ENCODE measurements at places on chromosomes 4 and X.

GRCh38 chrX:154373340-154374306 lies 811 bp downstream of the FLNA start:
- peak; percentile 77 for DNase-seq

DNA sequence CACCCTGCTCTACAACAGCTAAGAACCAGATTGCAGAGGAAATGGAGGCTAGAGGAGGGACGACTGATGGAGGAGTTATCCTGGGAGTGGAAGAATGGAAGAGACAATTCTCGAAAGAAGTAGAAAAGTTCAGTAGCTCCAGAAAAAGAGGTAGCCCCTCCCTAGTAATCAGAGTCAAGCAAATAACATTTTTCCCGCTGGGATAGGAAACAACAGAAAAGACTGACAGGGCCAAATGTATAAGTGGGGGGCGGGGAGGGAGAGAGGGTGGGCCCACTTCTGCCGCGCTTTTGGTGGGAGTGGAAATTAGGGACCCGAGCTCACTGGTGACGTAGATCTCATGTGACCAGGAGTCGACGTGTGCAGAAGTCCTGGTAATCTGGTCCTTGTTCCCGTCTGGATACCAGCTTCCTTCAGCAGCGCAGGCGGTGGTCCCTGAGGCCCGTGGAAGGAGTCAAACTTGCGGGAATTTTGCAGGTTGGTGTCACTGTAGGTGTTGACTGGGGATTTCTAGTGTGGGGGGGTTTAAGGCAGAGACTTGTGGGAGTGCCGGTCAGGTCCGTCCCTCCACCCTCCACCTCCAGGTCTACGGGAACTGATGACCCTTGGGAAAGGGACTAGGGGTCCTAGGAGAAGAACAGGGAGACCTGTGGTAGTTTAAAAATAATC lies at the start of gene TCEAL9:
TCEAL9 (plus strand) TSS at position 377 of the 669 bp plus-strand sequence. CDS start 1,179 bp downstream, outside the sequence.
- no peak for DNase-seq

DNA sequence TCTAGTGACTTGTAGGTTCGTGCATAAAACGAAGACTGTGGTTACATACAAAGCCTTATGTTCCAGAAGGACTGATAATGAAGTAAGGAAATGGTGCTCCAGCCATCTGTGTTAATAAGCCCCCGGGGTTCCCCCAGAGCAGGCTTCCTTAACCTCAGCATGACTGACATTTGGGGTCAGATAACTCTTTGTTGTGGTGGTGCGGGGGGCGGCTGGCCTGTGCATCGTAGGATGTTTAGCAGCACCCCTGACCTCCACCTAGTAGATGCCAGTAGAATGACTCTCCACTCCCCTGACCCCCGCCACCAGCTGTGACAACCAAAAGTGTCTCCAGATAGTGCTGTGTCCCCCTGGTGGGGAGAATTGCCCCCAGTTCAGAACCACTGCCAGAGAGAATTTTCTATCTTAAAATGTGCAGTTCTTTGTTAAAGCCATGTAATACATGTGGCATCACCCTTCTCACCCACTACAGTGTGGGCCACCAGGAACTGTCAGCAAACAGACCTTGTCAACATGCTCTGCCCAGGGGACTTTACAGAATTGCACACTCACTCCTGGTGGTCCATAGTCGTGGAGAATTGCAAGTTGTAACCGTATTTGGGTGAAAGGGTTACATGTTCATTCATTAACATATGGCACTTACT lies 7.5 kb downstream of the SH3KBP1 start:
- DNase-seq, result no peak

DNA sequence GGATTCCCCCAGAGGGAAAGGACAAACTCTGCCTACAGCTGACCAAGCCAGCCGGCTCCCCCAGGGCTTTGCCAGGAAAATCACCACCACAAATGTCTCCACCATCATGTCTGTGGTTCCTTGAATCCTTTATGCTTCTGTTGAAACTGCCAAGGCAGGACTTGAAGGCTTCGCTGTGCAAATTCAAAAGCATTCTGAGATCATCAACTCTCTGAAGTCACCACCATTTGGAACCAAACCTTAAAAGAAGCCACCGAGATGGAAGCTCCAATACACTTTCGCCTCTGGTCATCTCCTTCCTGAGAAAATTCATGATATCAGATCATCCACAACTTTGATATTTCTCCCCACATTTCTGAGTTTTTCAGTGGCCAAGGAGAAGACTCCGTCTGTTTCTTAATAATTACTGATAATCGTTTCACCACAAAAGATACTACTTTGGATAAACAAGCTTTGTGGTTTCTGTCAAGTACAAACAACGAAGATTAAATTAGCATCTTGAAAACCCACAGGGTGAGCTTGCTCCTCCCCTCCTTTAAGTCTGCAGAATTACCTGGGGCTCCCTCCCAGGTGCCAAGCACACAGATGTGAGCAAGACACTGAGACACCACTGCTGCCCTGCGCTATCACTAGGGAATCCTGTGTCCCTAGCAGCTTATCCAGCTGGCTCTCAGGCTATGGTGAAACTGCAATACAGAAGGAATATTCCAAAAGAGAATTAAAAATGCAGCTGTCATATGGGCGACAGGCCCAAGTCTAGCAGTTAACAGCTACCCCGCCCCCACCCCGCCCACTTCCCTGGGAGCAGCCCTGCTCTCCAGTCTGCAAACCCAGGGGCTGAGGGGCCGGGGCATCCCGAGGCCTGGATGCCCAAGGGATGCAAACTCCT lies 125.0 kb upstream of the TBL1X start:
- no peak for DNase-seq

DNA sequence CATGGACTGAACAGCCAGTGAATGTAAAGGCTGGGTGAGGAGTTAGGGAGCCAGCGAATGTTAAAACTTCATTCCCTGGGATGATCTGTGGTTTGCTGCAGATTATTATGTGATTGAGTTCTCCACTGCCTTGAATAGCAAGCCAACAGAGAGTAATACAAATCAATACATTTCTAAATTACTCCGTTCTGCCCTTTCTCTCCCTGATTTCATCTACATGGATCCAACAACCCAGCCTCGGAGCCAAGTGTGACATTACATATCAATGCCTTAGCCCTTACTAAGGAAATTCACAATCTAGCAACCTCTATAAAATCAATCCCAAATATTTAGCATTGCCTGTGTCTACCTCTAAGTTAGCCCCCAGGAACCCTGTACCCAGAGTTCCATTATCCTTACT lies 11.0 kb downstream of the HSD17B13 start:
- no peak for DNase-seq

GRCh38 chr4:76055016-76055415 lies 19.1 kb upstream of the CXCL11 start:
- no peak for DNase-seq

DNA sequence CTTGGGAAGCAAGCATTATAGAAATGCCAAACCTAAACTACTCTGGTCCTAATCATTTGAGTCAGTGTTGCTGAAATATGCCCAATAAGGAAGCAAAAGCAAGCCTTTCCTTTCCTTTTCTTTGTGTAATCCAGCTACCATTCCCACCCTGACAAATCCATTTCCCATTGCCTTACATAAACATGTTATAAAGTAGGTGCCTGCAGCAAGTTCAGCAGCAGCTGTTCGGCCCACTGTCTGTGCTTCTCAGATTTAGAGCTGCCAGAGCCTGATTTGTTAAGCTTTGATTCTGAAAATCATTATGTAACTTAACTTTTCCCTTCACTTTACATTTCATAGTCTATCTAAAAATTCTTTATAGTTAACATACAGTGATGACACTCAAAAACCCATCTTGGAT lies 148.6 kb downstream of the EPHA5 start:
- no peak for DNase-seq

DNA sequence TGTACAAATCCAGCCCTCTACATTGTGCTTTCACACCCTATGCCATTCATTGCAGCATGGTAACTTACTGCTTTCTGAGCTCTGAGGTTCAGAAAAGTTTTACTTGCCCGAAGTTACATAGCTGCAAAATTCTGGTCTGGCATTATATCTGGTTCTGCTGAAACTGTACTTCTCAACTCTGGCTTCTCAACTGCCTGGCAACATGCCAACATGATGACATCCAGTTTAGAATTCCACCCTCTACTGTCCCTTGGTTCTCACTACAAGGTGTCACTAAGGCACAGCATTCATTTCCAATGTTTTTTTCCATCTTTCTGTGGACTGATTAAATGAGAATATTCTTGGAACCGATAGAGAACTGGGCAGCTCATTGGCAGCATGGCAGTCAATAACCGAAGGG lies 242.9 kb upstream of the PRPS2 start:
- no peak for DNase-seq

- no peak for DNase-seq
Observed at GRCh38 chrX:17012465-17012864, 66.0 kb downstream of the REPS2 start.

- no peak for DNase-seq
Observed at GRCh38 chr4:64903986-64904385, 494.7 kb upstream of the TECRL start.

DNA sequence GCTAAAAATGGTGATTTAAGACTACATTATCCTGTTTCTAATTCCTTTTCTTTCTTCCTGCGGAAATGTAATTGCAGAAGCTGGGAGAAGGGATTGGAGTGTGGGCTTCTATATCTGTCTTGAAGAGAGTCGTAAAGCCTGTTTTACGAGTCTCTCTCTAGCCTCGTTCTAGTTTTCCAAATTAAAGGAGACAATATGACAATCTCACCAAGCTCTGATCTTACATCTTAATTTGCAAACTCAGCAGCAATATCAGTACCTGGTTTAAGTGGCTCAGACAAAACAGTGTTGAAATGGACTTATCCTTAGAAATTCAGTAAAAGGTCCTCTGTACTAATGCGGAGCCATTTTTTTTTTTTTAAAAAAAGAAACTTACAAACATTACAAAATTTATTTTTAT lies 349.5 kb upstream of the HAND2 start:
- no peak for DNase-seq

DNA sequence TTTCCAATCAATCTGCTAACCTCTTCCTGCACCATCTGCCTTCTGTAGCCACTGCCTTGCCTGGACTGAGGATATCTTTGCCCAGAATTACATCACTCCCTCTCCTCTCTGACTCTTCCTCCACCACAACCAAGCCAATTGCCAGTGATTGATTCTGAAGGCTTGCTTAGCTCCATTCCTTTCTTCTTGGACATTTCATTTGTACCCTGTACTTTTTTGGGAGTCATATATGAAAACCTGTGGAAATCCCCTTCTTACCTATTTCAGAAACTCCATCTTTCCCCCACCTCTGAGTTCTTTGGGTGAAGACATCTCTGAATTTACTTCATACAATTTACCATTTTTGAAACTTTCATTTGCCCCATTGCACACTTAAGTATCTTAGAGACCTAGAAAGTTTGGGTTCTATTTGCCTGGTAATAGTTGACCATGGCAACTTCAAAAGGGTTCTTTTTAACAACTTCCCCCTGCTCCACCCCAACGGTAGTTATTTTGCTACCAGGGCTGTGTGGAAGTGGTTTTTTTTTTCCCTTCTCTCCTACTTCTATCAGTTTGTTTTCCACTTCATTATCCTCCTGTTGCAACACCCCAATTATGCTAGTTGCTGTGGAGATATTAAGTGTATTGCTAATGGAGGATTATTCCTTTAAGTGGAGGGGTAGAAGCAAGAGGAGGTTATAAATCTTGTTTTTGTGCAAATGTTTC lies 14.3 kb downstream of the SGMS2 start:
- no peak for DNase-seq

GRCh38 chr4:48467891-48468290 lies 15.3 kb upstream of the SLC10A4 start:
- no peak for DNase-seq

DNA sequence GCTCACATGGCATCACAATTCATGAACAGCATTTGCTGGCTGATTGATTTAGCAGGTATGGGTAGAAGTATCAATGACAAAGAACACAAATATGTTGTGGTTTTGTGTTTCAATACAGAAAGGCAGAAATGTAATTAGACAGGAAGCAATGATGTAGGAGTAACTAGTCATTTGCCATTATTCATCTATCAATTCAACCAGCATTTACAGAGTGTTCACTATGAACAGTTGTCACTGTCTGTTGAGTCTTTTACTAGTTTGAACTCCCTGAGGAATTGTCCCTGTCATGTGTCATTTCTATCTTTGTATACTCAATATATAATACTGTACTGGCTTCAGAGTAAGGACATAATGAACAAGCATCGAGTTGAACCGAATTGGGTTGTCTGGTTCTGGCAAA lies 51.5 kb upstream of the ARHGAP24 start:
- no peak for DNase-seq

DNA sequence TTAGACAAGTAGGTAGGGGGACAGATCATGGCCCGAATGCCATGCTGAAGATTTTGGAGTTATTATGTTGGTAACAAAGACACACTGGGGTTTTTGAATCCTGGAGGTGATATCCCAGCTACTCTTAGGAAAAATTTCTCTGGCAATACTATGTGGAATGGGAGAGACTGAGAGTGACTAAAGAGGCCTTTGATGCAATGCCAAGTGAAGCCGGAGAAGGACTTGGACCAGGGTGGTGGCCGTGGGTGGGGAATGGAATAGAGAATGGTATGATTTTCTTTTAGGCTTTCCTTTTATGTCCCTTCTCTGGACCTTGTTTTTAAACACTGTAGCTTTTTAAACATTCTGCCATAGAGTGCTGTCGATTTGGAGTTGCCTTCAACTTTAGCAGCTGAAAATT lies 141.6 kb downstream of the DCLK2 start:
- no peak for DNase-seq

- no peak for DNase-seq
Observed at GRCh38 chrX:13223868-13224567, 95.8 kb downstream of the ATXN3L start.

DNA sequence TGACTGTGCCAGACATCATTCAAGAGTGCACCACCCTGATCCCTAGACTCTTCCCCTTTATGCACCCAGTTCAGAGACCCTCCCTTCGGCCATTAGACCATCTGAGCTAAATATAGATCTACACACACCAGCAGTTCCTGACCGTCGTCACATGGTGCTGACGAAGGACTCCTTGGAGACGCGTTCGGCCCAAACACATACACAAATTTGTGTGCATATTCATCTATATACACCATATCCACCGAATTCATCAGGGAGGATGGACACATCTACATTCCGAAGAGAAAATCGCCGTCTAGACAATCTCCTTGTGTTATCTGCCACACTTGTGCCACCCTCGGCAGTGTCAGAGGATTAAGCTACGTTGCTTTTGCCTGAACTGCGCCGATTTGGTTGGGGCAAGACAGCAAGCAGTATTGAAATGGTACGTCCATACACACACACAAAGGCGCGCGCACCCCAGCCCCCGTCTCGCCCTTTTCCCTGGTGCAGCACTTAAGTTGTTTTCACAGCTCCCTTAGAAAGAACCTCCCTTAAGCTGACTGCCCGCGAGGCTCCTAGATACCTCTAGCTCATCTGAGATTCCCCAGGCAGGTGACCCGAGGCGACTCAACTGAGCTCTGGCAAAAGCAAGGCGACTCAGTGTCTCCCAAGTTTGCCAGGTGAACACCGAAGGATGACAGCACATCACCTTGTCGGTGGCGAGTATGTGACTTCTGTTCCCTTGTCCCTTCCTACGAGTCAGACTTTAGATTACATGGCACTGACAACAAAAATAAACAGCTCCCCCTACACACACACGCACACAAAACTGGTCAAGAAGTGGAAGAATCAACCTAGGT lies 1.0 kb downstream of the RASGEF1B start:
- peak; percentile 43 for DNase-seq

- DNase-seq, result no peak
Observed at GRCh38 chr4:91525621-91526020, 778.1 kb upstream of the GRID2 start.

- no peak for DNase-seq
Observed at GRCh38 chrX:20118065-20118824, 1.5 kb upstream of the MAP7D2 start.

- no peak for DNase-seq
Observed at GRCh38 chr4:158782551-158783360, 13.9 kb downstream of the FNIP2 start.

GRCh38 chr4:184147858-184148737 lies 69.6 kb downstream of the ENPP6 start:
- DNase-seq, result no peak

- no peak for DNase-seq
Observed at GRCh38 chr4:137538526-137538925, 6.2 kb upstream of the PCDH18 start.
